Testis (tissue), 5 donors: ENCODE measurements at places on chromosomes 4 and X.

GRCh38 chr4:72991873-72992272 lies 77.6 kb downstream of the COX18 start:
- no peak for DNase-seq

DNA sequence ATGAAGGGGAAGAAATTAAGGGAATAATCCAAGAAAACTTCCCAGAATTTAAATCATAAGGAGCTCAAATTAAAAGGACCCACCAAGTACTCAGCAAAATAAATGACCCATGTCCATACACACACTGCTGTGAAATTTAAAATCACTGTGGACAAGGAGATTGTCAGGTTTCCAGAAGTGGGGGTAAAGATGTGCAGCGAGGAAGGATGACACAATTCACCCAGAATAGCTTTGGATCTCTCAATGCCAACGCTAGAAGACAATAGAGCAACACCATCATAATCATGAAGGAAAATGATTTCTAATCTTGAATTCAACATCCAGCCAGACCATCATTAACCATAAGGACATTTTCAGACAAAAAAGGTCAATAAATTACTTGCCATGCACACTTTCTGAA lies 65.7 kb downstream of the CASK start:
- DNase-seq: no peak

- no peak for DNase-seq
These were observed 44.3 kb upstream of the PDE5A start for GRCh38 chr4:119672938-119673337.

DNA sequence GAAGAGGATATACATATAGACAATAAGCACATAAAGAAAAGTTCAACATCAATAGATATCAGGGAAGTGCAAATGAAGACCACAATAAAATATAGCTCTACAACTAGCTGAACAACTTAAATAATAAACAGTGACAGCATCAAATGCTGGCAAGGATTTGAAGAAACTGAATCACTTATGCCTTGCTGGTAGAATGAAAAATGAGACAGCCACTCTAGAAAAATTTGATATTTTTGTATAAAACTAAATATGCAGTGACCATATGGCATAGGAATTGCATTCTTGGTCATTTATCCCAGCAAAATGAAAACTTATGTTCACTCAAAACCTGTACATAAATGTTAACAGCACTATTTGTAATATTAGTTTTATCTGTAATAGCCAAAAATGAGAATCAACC lies 1102.0 kb downstream of the C4orf33 start:
- DNase-seq: no peak

DNA sequence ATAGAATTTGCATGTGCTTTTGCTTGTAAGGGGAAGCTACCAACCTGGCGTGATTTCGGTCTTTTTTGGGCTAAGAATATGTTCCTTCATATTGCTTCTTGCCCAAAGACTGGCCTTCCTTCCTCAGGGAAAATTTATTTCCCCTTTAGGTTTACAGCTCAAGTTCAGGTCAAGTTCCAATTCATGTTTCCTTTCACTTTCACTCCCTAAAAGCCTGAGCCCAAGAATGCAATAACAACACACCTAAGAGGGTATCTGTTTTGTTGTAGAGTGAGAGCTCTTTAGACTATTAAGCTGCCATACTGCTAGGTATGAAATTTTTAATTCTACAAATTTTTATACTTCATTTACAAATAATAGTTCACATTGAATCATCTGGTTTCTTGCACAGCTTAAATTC lies 299.6 kb downstream of the TLL1 start:
- DNase-seq: no peak
